ENCODE measurements at places on chromosomes 4 and X.

DNA sequence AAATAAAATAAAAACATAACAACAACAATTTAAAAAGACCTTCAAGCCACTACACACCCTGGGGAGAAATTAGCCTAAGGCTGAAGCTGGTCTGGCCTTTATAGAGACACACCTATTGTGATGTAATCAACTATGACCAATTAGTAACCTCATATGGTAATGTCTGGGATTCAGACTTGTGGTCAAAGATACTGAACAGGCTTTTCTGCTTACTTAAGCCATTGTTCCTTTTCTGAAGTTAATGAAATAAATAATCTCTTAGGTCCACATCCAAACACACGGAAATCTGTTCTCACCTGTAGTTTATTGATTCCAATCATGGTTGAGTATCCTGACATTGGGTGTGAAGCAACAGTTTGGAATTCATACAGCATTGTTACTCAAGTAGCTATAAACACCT is 152.5 kb downstream of the PLS3 start:
- no peak for DNase-seq

GRCh38 chr4:15945516-15945915 is 7.0 kb upstream of the FGFBP1 start:
- DNase-seq, result no peak

DNA sequence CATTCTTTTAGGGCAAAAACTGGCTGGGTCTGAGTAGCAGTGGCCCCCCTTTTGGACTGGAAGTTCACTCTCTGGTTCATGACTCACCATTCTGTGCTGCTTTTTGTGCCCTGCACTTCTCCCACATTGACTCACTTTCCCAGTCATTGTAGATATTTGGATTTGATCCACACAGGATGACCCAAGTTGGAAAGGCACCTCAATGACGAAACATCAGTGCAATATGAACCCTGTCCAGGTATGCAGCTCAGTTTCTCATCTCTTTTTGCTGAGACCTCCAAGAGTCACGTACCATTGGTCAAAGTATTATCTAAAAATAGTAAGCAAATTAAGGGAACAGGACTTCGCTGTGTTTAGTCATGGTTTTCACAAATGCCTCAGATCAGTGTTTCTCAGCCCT is 92.7 kb downstream of the CBLL2 start:
- DNase-seq, result no peak

GRCh38 chrX:71911731-71912050 is 1.0 kb downstream of the NHSL2 start:
- DNase-seq, result no peak

DNA sequence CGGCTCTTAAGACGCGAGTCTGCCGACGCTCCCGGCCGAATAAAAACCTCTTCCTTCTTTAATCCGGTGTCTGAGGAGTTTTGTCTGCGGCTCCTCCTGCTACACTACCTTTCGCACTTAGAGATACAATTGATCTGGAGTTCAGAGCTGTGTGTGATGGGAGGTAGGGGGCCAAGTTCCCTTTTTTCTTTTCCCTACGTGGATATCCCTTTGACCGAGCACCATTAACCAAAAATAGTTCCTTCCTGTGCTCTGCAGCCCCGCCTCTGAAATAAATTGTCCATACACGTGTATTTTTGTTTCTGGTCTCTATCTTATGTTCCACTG is 555 bp upstream of the PGM2 start:
- DNase-seq, result no peak

GRCh38 chr4:26820346-26820745 is 40.3 kb upstream of the STIM2 start:
- no peak for DNase-seq

DNA sequence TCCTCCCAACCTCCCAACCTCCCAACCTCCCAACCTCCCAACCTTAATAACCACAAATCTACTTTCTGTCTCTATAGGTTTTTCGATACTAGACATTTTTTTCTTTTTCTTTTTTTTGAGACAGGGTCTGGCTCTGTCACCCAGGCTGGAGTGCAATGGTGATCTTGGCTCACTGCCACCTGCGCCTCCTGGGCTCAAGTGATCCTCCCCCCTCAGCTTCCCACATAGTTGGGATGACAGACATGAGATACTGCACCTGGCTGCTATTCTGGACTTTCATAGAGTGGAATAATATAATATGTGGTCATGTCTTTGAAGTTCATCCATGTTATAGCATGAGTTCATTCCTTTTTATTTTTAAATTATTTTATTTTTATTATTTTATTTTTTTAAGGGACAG is 39.5 kb upstream of the ZFX start:
- DNase-seq, result no peak

DNA sequence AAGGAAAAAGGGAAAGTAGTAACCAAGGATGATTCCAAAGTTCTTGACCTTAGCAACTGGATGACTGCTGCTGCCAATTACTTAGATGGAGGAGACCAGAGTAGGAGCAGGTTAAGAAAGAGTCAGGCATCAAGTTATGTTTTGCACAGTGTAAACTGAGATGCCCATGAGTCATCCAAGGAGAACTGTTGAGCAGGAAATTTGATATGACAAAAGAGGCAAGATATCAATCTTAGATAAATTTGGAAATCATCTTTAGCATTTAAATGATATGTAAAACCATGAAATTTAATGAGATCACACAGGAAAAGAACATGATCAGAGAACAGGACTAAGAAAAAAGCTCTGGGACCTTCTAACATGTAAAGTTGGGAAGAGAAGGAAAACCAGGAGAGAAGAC is 361.3 kb downstream of the OPHN1 start:
- DNase-seq, result no peak

DNA sequence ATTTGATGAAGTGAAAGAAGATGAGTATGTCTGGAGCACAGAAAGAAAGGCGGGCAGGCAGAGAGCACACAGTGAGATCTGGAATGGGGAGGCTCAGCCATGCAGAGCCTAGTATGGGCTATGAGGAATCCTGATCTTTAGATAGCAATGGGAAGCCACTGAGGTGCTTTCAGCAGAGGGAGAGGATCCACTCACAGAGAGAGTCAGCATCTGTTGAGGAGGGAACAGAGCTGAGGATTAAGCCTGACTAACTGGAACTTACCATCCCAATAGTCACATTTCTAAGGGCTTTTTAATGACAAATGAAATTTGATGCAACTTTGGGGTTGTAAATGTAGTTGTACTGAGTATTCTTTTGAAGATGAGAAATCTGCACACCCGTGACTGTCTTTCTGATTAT is 20.6 kb upstream of the FGFBP2 start:
- no peak for DNase-seq

- no peak for DNase-seq
Observed at GRCh38 chrX:1248331-1249061, 20.1 kb upstream of the CSF2RA start.

DNA sequence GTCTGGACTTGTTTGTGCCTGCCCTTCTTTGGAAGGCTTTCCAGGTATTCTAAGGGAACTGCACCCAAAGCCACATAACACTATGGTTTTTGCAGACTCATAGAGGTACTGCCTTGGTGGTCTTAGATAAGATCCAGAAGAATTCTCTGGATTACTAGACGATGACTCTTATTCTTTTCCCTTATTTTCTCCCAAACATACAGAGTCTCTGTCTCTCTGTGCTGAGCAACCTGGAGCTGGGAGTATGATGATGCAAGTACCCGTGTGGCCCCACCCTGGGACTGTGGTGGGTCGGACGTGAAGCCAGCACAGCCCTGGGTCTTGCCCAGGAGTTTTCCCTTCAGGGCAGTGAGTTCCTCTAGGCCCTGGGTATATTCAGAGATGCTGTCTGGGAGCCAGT is 1342.4 kb upstream of the TENM3 start:
- no peak for DNase-seq

DNA sequence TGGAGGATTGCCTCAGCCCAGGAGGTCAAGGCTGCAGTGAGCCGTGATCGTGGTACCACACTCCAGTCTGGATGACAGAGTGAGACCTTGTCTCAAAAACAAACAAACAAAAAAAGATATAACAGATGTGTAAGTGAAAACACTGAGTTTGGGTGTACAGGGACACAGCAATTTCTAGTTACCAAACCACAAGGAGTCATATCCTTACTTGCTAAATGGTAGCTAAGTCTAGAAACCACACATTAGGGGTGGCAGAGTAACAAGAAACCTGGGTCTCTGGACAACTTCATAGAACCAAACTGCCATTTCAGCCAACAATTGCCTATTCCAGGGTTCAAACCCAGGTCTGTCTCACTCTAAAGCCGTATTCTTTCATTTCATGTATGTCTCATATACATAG is 20.8 kb downstream of the PPEF2 start:
- no peak for DNase-seq

DNA sequence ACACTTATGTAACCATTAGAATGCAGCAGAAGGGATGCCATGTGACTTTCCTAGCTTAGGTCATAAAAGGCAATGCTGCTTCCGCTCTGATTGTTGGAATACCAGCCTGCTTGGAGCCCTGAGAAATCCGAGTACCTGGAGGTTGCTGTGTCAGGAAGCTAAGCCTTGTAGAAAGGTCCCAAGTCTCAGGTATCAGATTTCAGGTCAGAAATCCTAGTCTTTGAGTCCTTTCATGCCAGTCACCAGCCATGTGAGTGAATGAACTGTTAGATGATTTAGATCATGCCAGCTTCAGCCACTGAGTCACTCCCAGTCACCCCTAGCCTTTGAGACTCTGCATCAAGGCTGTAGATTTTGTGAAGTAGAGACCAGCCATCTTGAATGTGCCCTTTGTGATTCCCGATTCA is 23.5 kb downstream of the RAP1GDS1 start:
- no peak for DNase-seq

- no peak for DNase-seq
Observed at GRCh38 chrX:53362449-53362848, 60.0 kb downstream of the SMC1A start.

- DNase-seq, result no peak
Observed at GRCh38 chr4:87150498-87151261, 69.7 kb downstream of the KLHL8 start.

DNA sequence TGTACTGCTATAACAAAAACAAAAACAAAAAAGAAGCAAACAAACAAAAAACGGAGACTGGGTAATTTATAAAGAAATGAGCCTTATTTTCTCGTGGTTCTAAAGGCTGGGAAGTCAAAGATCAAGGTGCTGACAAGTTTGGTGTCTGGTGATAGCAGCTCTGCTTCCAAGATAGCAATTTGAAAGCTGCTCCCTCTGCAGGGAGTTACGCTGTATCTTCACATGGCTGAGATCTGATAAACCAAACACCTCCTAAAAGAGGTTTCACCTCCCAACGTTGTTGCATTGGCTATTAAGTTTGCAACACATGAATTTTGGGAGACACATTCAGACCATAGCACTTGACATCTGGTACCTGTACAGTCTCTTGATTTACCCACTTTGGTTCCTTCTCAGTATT is 854.2 kb downstream of the CENPC start:
- no peak for DNase-seq

DNA sequence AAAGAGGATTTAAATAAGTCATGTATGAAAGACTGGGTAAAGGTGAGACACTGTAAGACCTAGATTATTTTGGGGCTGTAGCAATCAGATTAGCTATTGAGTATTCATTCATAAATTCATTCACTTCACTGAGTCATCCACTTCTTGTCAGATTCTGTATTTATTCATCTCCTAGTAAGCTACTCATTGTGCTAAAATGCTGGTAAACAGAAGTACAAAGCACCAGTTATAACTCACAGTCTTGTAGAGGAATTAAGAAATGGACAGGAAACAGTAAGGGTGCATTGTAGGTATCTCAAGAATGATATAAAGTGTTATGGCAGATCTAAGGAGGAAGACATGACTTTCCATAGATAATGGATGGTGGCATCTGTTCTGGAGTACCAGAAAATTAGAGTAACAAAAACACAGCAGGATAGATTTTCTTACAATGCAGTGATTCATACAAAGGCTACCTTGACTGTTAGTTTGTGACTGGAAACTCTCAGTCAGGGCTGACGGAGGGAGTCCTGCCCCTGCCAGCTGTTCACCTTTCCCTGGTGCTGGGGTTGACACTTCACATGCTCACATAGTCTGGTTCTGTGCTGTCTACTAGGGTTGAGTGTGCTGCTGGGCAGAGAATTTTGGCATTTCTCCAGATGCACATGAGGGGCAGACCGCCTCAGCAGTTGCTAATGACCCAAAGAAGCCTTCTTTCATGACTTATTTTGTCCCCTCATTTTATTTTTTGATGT is 26.5 kb upstream of the HAND2 start:
- no peak for DNase-seq

DNA sequence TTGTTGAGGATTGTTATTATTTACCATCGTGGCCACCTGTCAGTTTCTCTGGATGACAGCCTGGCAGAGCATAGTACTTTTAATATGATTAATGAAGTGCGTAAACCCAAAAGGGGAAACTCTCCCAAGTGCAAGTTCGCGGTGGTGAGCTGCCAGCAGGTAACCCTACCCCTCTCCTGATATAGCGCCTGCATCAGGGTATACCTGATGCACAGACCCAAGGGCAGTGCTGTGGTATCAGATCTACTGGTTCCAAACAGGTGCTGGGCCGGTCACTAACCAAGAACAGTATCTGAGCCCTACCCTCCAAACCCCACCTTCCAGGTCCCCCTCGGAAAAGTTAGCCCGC is 1.6 kb downstream of the RNF150 start:
- no peak for DNase-seq

DNA sequence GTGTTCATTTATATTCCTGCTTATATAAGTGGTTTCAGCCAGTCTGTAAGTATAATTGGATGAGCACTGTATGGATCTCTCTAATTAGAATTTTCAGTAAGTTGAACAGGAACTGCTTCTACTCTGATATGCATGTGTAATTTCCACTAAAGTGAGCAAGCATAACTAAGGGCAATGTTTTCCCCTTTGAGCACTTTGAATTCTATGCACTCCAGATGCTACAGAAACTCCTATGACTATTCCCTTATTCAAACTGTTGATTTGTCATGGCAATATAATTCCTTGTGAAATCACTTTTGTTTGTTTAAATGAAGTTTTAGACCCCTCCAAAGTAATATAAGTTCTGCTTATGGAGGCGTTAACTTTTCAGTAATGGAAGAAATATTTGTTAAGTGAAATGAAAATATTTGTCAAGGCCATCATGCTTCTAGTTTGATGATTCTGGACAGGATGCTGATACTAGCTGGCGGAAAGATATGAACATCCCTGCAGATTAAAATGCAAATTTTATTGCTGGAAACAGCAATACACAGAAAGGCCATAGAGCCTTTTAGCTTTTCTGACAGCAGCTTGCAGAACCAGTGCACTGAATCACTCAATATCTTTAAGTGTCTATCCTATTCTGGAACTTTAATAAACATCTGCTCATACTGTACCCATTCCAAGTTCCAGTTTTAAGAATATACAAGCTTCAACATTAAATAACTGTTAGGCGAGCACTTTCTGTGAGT is 1460.8 kb downstream of the RAPGEF2 start:
- DNase-seq, result no peak

DNA sequence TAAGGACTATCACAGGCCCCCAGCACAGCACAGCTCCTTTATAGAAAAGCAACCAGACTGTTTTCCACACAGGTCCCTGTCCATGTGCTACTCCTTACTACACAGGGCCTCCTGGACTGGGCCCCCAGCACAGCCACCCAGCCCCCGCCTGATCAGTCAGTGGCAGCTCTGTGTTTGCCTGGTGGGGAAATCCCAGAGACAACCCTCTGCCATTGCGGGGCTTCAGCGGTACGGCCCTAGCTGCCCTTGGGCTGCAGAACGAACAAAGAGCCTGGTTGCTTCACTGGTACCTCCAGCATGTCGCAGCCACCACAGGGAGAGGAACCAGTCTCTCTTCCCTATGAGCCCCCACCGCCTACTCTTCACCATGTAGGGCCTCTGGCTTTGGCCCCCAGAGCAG is 30.7 kb downstream of the CBR4 start:
- DNase-seq, result no peak

- DNase-seq, result no peak
Observed at GRCh38 chr4:129342819-129343408, 247.0 kb downstream of the C4orf33 start.

All from GM12891 (cell line).